Sigmoid colon (tissue), 7 donors: ENCODE measurements at places on chromosomes 6 and 20. TPM values are rescaled to one million over a fixed set of nuclear protein-coding genes. Genes with fewer than 3 reads are reported as not detected.

DNA sequence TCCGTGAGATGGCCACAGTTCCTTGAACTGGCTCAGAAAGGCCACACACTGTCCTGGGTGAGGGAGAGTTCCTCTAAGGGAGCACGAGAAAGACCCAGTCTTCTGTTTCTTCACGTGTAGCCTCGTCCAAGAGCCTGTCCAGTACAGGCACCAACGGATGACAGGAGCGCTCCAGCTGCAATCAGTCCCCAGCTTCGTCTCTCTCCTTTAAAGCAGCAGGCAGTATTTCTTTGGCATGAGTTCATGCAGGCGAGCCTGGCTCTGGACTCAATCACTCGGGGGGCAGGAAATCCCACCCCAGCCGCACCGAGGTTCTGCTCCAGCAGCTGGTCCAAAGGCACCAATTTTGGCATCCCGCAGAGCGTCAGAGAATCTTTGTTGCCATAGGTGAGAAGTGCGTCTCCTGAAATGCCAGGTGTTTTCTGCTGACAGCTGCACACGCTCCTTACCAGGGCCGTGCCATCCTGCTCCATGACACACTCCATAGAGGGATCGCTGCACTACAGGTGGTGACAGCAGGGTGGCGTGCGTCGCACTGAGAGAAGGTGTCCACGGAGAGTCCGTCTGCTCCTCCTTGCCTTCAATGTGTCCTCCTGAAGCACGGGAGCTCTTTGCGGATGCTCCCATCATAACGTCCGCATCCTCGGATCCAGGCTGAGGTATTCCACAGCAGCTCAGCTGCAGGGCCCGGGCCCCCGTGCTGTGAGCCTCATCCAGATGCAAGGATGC is 59.6 kb upstream of the AFDN start:
- DNase-seq = peak; percentile 57

GRCh38 chr6:95686895-95687294 is 109.6 kb downstream of the MANEA start:
- DNase-seq = no peak

- no peak for DNase-seq
Observed at GRCh38 chr6:4637691-4638433, 138.3 kb upstream of the CDYL start.

GRCh38 chr6:147548921-147549475 is 40.5 kb downstream of the SAMD5 start:
- no peak for DNase-seq

DNA sequence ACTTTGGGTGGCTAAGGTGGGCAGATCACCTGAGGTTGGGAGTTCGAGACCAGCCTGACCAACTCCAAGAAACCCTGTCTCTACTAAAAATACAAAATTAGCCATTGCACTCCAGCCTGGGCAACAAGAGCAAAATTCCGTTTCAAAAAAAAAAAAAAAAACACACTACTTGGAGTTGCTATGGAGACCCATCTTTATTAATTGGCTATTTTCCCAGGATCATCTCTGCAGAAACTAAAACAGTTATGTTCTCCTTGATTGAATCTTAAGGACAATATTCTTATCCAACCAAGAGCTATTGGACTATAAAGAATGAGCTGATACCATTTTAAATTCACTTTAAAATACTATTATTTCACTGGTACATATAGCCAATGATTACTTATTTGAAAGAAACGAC is 14.7 kb downstream of the AKIRIN2 start:
- DNase-seq = no peak

DNA sequence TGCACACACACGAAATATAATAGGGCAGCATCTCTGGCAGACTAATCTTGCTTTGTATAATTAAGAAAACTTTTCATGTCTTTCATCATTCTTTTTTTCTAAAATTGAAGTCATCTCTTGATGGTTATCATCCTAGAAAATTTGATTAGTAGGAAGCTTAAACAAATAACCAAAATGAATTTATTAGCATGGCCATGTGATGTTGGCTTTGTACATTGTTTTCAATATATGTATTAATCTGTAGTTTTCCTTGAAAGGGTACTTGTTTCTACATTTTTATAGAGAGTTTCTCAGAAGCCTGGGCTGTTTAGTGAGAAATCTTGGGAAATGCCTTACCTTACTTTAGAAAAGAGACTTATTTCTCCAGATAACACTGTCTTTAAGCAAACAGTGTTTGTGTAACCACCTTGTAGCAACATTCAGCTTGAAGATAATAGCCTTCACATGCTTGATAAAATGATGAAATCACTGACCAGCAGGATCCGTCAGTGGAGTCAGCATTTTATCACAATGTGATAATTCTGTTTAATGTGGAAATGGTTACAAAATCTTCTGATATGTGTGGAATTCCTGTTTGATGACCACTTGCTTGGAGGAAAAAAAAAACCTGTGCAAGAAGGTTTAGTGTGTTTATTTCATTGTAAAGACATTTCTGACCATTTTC is 147.8 kb downstream of the MACROD2 start:
- no peak for DNase-seq

GRCh38 chr20:10739566-10739965 is 65.8 kb upstream of the JAG1 start:
- DNase-seq = no peak

DNA sequence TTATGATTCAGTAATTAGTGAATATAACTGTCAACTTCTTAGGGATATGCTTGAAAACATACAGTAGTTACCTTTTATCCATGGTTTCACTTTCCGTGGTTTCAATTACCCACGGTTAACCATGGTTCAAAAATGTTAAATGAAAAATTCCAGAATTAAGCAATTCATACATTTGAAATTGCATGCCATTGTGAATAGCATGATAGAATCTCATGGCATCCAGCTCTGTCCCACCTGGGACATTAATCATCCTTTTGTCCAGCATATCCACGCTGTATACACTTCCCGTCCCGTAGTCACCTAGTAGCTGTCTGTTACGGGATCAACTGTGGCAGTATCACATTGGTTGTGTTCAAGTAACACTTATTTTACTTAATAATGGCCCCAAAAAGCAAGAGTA is 781.7 kb upstream of the CITED2 start:
- DNase-seq = no peak

GRCh38 chr6:151176911-151177770 is 62.6 kb upstream of the AKAP12 start:
- no peak for DNase-seq

DNA sequence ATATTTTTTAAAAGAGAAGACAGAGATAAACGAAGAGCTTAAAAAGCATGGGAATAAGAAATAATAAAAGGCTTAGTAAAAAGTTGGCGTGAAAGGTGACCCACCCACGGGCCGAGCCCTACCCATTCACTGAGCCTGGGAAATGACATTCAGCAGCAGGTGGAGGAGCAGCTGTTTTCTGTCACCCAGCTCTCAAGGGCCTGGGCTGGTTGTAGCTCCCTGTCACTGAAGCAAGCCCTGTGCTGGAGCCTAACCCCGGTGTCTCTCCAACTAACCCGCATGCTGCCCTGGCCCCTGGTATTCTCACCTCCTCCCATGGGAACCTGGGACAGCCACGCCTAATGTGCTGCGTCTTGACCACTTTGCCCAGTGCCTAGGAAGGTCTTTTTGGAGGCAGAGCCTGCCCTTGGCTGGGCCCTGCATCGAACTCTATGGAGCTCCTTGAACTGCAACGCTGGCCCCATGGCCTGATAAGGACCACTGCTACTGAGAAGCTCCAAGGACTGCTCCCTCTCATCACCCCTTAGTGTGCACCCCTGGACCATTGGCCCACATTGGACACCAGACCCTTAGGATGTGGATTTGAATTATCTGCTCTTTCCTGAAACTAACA is 68.8 kb upstream of the IYD start:
- no peak for DNase-seq

GRCh38 chr6:7785243-7786035 is 59.5 kb downstream of the BMP6 start:
- DNase-seq = no peak

- no peak for DNase-seq
Observed at GRCh38 chr6:154989448-154989847, 5.7 kb upstream of the TIAM2 start.

GRCh38 chr6:14857501-14857900 is 388.4 kb upstream of the JARID2 start:
- no peak for DNase-seq

DNA sequence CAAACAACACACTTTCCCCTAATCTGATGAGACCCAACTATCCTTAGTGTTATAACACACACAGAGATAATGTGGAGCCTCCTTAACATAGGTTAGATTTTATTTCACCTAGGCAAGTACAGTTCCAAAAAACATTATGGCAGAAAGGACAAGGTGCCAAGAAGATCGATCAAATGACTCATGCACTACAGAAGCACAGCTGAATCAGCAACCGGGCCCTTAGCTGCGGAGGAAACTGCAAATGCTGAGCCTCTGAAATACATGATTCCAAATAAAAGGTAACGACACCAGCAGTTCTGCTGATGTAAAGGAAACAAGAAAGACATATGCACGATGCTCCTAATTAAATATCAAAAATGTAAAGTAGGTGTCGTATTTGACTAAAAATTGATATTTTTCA is 19.9 kb upstream of the MUC21 start:
- no peak for DNase-seq

The CASS4 gene
- 1.6 TPM for total RNA-seq

The NCOA3 gene
- 22.8 TPM for total RNA-seq

The COL9A3 gene
- total RNA-seq = 9.8 TPM

The PI16 gene
- total RNA-seq = 50.7 TPM

The RGS19 gene
- total RNA-seq = 12.3 TPM

The RNF5 gene
- 118 TPM for total RNA-seq

The COL10A1 gene
- total RNA-seq = not detected

The NR2E1 gene
- total RNA-seq = not detected

The NEDD9 gene
- total RNA-seq = 13.8 TPM
